ENCODE measurements at places on chromosomes 12 and 14. TPM values are rescaled to one million over a fixed set of nuclear protein-coding genes. Genes with fewer than 3 reads are reported as not detected.

DNA sequence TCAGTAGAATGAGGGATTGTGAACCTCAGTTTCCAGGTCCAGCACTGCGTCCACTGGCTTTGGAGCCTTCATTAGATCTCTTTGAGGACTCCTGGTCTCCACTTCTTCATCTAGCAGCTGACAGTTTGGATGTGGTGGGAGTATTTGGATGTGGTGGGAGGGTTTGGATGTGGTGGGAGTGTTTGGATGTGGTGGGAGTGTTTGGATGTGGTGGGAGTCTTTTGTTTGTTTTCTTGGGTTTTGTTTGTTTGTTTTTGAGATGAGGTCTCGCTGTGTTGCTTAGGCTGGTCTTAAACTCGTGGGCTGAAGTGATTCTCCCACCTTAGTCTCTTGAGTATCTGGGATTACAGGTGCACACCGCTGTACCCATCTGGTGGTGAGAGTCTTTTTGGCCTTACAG lies 64.7 kb downstream of the IFT43 start:
- H3K27ac ChIP-seq: no peak overlapping the region
- DNase-seq: no peak
- no peaks in the 10 kb centered on the region for H3K36me3 ChIP-seq
- no peaks in the 10 kb centered on the region for H3K4me1 ChIP-seq

- H3K36me3 ChIP-seq: no peaks in the 10 kb centered on the region
- DNase-seq: no peak
- H3K27me3 ChIP-seq: no peaks in the 10 kb centered on the region
- no peak overlapping the region for H3K27ac ChIP-seq
These were observed 16.2 kb downstream of the LRRC74A start for GRCh38 chr14:76842414-76842813.

DNA sequence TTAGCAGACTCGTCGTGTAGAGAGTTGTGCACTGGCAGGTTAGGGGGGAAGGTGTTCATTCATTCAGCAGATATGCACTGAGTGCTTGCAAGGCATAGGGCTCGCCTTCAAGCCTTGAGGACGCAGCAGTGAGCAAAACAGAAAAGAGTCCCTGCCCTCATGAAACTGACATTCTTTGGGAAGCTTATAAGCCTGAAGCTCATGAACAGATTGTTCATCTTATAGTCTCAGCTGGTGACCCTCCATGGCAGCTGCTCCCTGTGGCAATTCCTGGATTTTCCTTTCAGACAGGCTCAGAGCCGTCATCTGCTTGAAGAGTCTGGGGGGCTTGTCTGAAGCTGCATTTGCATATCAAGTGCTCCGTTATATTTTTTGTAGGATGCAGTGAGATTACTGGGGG lies 148.4 kb downstream of the PRKCH start:
- no peak overlapping the region for H3K4me3 ChIP-seq
- no peaks in the 10 kb centered on the region for H3K27me3 ChIP-seq
- peaks cover 15% of the 10 kb centered on the region for H3K4me1 ChIP-seq
- no peak overlapping the region for H3K27ac ChIP-seq

The CDC42BPB gene
- 85.6 TPM for total RNA-seq

The KRT86 gene
- total RNA-seq: 1.5 TPM
